ENCODE measurements at places on chromosomes 1 and 21.

DNA sequence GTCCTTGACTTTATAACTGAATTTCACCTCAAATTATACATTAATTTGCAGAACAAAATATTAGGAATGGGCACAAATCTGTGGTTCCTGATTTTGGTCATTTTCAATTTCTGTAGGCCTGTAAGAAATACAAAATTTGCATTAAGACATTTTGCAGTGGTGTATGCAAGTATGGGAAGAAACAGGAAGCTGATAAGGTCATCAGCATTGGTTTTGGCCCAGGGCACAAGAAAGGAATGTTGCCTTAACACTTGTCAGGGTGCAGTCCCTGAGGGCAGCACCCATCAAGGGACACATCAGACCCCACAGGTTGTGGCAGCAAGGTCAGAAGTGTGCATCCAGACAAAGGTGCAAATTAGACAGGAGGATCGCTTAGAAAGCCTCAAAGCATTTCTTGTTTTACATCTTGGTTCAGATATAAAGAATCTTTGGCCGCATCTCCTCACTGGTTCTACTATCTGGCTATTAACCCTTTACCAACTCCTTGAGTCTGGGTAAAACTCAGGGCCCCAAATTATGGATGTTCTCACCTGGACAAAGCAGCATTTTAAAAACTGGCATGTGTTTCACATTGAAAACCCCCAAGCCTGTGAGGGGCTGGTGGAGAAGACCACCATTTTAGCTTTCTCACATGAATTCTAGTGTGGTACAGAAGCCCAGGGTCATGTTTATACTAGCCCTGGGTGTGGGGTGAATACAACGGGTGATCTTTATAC is 182.4 kb downstream of the CDC7 start:
- no peak for DNase-seq

- no peak for DNase-seq
Observed at GRCh38 chr1:9689971-9690381, 38.4 kb downstream of the PIK3CD start.

- DNase-seq = no peak
Observed at GRCh38 chr1:234882898-234883297, 245.7 kb downstream of the TOMM20 start.

GRCh38 chr1:157088607-157089006 is 11.0 kb downstream of the ETV3L start:
- DNase-seq = no peak

DNA sequence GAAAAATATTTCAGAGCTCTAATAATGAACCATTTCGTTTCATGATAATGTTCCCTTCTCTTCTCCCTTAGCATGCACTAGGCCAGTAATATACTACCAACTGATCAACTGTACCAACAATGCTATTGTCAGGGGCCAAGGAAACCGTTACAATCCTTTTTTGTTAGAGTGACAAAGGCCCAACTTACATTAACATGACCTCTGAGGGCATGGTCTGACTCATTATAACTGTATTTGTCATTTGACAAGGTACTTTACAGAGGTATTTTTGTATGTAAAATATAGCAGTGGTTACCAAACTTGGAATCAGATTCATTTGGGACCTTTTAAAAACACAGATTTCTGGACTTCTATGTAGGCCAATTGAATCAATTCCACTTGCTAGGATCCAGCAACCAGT is 102.6 kb upstream of the RRP15 start:
- no peak for DNase-seq

- DNase-seq = no peak
Observed at GRCh38 chr1:87644033-87644578, 315.4 kb downstream of the LMO4 start.

Data from activated naive CD4-positive, alpha-beta T cell (primary cell).